ENCODE measurements at places on chromosomes 1 and 21. TPM values are rescaled to one million over a fixed set of nuclear protein-coding genes. Genes with fewer than 3 reads are reported as not detected.

CENPS gene
- 17.3 TPM for total RNA-seq

CORT gene
- not detected for total RNA-seq

DNA sequence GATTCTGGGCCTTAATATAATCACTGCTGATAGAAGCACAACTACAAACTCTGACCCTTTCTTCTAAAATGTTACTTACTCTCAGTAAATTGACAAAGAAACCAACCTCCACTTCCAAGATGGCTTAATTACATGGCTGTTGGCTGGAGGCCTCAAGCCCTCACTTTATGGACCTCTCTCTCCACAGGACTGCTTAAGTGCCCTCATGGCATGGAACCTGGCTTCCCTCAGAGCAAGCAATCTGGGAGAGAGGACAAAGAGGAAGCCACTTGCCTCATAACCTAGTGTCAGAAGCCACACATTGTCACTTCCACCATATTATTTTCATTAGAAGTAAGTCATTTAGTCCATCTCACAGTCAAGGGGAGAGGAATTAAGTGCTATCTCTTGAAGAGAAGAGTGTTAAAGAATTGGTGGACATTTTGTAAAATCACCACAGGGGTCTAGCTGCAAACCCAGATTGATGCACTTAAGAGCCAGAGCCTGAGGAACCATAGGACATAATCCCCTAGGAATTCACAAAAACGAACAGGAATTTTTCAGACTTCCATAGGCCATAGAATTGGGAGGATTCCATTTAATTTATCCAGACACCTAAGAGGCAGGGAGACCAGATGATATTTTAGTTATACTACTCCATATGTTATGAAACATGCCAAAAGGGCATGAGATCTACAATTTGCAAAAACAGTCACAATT lies 97.5 kb upstream of the TNFSF4 start:
- DNase-seq: no peak

DNA sequence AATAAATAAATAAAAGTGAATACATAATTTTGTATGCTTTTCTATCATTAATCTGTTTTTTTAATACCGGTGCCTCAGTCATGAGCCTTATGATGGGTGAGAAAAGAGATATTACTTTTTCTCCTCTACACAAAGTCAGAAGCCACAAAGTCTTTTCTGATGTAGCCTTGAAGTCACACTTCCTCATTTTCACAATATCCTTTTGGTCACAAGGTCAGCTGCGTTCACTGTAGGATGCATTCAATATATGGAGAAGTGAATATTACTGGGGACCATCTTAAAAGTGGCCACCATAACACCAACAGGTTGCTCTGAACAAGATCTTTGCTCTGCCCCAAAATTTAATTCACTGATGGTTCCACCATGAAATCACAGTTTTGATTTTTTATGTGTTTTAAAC lies 83.3 kb upstream of the TNR start:
- no peak for DNase-seq

DNA sequence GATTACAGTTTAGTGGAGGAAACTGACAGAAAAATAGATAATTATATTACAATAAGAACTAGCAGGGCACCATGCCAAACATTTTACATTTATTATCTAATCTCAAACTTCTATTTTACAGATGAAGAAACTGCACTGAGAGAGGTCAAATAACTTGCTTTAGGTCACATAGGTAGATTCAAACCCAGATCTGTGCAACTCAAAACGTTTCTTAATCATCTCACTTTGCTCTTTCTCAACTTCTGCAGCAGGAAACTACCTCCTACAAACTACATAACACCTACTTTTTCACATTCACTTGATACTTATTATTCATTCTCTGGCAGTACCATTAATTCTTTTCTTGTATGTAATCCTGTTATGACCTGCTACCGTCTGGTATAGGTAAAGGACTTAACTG lies 49.9 kb upstream of the BCL10 start:
- no peak for DNase-seq

DNA sequence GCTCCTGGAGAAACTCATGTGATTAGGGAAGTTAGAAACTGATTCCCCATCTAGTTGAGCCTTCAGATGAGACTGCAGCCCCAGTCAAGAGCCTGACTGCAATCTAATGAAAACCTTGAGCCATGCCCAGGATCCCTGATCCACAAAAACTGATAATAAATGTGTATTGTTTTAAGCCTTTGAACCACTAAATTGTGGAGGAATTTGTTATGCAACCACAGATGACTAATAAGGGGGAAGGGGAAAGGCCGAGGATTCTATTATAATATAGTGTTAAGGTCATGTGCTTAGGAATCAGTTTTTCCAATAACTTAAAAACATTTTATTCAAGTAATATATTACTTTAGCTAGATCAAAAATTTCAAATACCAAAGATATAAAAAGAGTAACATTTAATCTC lies 52.8 kb upstream of the USP25 start:
- no peak for DNase-seq

APCS gene
- 0.47 TPM for total RNA-seq

- DNase-seq: no peak
These were observed 6.8 kb downstream of the LAPTM5 start for GRCh38 chr1:30750731-30751291.

Measured in upper lobe of left lung (tissue), 6 donors.